ENCODE measurements at places on chromosomes 6 and 20. TPM values are rescaled to one million over a fixed set of nuclear protein-coding genes. Genes with fewer than 3 reads are reported as not detected.

DNA sequence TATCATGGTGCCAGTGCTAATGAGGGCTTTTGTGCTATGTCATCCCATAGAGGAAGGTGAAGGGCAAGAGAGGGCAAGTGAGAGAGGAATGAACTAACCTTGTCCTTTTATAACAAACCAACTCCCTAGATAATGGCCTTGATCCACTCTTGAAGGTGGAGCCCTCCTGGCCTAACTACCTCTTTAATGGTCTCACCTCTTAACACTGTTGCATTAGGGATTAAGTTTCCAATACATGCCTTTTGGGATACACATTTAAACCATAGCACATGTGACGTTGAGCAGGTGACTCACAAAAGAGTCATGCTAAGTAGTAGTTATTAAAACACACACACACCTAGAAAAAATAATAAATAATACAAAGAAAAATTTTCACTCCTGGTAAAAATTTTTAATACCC, 36.9 kb downstream of the CCN2 start:
- DNase-seq: no peak
- H3K27ac ChIP-seq: no peak overlapping the region
- no peak overlapping the region for H3K4me3 ChIP-seq
- no peaks in the 10 kb centered on the region for H3K27me3 ChIP-seq
- no peaks in the 10 kb centered on the region for H3K4me1 ChIP-seq
- H3K36me3 ChIP-seq: no peaks in the 10 kb centered on the region

GRCh38 chr20:12049125-12049524, 131.4 kb downstream of the BTBD3 start:
- H3K27ac ChIP-seq: no peak overlapping the region
- peak; percentile 18 for DNase-seq
- no peaks in the 10 kb centered on the region for H3K27me3 ChIP-seq
- H3K4me3 ChIP-seq: no peak overlapping the region
- no peaks in the 10 kb centered on the region for H3K36me3 ChIP-seq
- peaks cover 3% of the 10 kb centered on the region for H3K4me1 ChIP-seq

DNA sequence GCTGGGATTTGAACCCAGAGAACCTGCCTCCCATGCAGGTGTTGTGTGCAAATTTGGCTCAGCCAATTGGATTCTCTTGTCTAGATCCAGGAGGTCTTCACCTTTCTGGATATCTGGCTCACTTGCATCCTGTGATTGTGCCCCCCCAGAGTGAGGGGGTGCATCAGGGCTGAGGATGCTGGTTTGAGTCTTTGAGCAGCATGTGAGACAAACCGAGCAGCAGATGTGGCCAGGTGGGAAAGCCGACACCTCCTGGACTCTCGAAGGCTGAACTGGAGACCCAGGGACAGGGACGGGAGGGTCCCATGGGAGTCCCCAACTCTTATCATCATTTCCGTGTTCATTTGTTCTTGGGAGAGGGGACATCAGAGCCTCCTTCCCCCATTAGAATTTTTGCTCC, 30.6 kb upstream of the SULF2 start:
- peaks cover 16% of the 10 kb centered on the region for H3K27me3 ChIP-seq
- H3K27ac ChIP-seq: no peak overlapping the region
- no peaks in the 10 kb centered on the region for H3K4me1 ChIP-seq
- no peak overlapping the region for H3K4me3 ChIP-seq
- no peaks in the 10 kb centered on the region for H3K36me3 ChIP-seq

DNA sequence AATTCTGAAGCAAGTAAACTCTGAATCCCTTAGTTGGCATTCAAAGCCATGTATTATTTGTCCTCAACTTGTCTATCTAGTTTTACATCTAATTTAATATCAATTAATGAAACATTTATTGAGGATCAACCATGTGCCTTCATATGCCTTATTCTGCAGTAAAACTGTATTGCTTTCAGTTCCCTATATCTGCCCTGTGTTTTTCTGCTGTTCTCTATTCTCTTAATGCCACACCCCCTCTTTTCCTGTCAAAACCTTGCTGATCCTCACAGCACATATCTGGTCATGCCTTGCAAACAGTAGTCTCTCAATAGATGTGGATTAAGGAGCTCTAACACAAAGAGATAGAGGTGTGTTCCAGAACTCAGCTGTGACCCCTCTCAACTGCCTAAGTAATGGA, 2.0 kb downstream of the FIG4 start:
- peaks cover 15% of the 10 kb centered on the region for H3K4me1 ChIP-seq
- H3K27me3 ChIP-seq: no peaks in the 10 kb centered on the region
- H3K27ac ChIP-seq: no peak overlapping the region

DNA sequence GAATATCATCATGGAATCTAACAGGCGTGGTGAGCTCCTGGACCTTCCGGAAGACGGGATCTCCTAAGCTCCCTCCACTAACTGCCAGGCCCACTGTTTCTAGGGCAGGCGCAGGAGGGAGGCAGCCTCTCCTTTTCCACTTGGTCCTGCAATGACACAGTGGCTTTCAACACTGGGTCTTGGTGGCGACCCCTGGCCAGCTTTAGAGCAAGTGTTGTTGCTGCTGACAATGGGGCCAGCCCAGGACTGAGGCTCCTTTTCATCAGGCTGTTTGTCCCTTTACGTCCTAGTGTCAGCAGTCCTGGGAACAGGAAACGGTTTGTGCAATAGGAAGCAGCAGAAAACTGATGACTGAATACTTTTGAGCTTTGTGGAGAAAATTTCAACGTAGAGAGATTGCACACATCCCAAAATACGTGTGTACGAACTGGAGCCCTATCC, 9.7 kb upstream of the QKI start:
- no peaks in the 10 kb centered on the region for H3K27me3 ChIP-seq
- H3K4me1 ChIP-seq: peaks cover 46% of the 10 kb centered on the region
- peak overlapping the region; percentile 95 for H3K27ac ChIP-seq

GRCh38 chr6:156559162-156559690, 218.0 kb upstream of the ARID1B start:
- H3K36me3 ChIP-seq: no peaks in the 10 kb centered on the region
- no peak for DNase-seq
- H3K27ac ChIP-seq: no peak overlapping the region
- H3K27me3 ChIP-seq: no peaks in the 10 kb centered on the region

TRIM31 gene
- not detected for total RNA-seq
